Globus pallidus (tissue), 1 donor: ENCODE measurements at places on chromosomes 13 and 19.
A peak's percentile ranks its signal among the peaks of the same experiment; 100 is the strongest.

- DNase-seq: peak; percentile 16
Observed at GRCh38 chr13:42377640-42378382, 105.9 kb downstream of the AKAP11 start.

GRCh38 chr13:109940637-109941036 is 154.3 kb upstream of the IRS2 start:
- DNase-seq: no peak

GRCh38 chr13:71629167-71629566 is 237.8 kb downstream of the DACH1 start:
- no peak for DNase-seq

DNA sequence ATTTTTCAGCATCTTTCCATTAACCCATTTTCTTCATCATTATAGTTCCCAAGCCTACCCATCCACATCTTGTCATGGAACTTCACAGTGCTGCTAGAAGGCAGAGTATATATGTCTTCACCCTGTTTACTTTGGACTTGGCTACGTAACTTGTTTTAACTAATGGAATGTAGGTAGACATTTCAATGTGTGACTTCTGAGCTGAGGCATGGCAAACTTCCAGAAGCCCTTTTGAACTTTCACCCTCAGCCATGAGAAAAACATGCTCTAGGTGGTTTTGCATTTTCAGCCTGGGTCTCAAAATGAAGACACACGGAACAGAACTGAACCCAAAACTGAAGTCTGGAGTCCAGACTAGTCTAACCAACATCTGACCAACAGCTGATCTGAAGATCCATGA is 3.2 kb downstream of the TEX30 start:
- DNase-seq: no peak

DNA sequence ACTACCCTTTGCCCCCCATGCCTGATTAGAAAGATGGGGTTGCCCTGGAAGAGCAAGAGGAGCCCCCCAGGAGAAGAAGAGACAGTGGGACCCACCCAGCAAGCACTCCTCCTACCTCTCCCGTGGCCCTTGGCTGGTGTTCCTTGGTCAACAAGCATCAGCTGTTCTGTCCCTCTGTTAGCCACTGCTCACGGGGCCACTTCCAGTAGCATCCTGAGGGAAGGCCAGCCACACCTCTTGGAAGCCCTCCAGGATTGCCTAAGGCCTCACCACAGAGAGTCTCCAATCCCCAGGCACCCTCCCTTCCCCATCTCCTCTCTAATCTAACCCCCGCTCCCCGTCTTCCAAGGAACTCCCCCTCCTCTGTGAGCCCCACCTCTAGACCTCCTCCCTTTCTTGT is 15.1 kb upstream of the DPP9 start:
- no peak for DNase-seq

GRCh38 chr19:7874897-7875273 is 695 bp upstream of the PRR36 start:
- DNase-seq: no peak
